ENCODE measurements at places on chromosomes 12 and 14. TPM values are rescaled to one million over a fixed set of nuclear protein-coding genes. Genes with fewer than 3 reads are reported as not detected.

GRCh38 chr14:51328064-51328771 is 88.2 kb downstream of the TMX1 start:
- no peak for DNase-seq

- no peak for DNase-seq
These were observed 4.1 kb downstream of the GLRX5 start for GRCh38 chr14:95538801-95539509.

- no peak for DNase-seq
These were observed 16.2 kb downstream of the KRT80 start for GRCh38 chr12:52175371-52176350.

- no peak for DNase-seq
These were observed 55.8 kb downstream of the NUMB start for GRCh38 chr14:73402579-73402978.

GRCh38 chr12:6262211-6262610 is 48.3 kb upstream of the PLEKHG6 start:
- DNase-seq = no peak

GRCh38 chr12:105949391-105949790 is 189.4 kb downstream of the NUAK1 start:
- no peak for DNase-seq

GRCh38 chr14:72243309-72244293 is 311.4 kb downstream of the RGS6 start:
- no peak for DNase-seq

DNA sequence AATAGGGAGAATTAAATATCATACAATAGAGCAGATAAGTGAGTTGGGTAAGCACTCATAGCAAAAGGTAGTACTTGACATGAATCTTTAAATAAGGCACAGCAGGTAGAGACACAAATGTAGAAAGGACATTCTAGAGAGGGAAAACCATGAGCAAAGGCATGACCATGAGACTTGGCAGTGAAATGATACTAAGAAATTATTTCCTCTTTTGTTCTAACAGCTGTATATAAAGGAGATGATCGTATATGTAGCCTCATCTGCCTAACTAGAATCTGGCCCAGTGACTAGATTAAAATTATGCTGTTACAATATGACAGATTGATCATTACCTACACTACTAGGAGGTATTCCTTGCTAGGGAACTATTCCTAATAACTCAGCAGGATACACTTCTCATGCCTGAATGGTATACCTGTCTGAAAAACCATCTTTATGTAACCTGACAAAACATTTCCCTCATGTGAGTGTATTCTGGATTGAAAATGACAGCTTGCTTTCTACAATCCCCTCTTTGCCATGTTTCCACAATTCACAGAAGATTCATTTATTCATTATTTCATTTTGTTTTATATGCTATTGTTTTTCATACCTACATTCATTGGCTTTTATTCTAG is 725.7 kb downstream of the C12orf50 start:
- no peak for DNase-seq

GRCh38 chr14:61488417-61489401 is 167.3 kb downstream of the PRKCH start:
- no peak for DNase-seq

GRCh38 chr12:110599334-110599733 is 14.6 kb upstream of the TCTN1 start:
- no peak for DNase-seq

DNA sequence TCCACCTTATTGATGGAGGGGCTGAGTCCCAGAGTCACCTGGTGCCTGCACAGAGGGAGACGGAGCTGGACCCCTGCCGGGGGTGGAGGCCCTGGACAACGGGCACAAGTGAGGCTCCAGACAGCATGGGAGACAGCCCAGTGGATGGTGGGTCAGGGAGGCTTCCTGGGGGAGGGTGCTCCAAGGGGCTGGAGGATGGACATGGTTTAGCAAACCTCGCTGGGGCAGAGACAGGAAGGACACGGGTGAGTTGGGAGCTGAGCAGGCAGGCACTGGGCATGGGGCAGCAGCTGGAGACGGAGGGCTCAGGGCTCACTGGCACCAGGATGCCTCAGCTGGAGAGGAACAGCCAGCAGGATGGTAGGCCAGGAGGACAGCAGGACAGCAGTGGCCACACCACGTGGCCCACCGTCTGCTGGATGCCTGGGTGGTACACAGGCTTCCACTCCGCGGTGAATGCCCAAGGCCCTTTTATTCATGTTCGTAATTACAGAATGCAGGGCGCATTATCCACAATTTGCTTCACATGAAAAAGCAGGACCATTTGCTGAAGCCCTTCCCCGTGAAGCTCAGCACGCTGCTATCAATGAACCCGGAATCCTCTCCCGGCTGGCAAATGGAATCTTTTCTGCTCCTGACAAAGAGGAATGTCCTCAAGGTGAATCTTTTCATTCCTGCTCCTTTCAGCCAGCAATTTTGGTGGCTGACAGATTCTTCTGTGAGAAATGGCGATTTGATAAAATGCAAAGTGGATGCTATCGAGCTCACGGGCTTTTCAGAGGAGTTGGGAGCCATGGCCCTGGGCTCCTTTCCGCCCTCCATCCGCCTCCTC is 138.1 kb upstream of the C14orf180 start:
- peak; percentile 7 for DNase-seq

GRCh38 chr14:36477266-36477665 is 42.8 kb downstream of the NKX2-1 start:
- no peak for DNase-seq

- DNase-seq = no peak
These were observed 143.0 kb downstream of the AKAP6 start for GRCh38 chr14:32472076-32472475.

- no peak for DNase-seq
These were observed 111.9 kb downstream of the PIK3C2G start for GRCh38 chr12:18373181-18373580.

DNA sequence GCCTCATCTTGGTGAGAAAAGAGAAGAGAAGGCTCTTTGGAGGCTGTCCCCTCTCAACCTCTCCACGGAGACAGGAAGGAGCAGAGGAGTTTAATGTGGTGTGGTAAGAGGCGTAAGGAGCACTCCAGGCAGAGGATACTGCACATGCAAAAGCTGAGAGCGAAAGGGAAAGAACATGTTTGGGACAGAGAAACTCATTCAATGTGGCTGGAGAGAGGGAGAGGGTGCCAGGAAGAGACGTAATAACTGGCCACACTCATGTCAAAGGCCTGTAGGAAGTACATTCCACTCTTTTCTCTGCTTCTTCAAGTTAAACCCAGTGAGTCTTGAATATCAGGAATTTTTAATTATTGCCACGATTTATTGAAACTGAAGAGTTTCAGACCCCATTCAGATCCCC is 12.0 kb downstream of the VDR start:
- peak; percentile 15 for DNase-seq

- DNase-seq = no peak
These were observed 158.9 kb upstream of the PLEKHA5 start for GRCh38 chr12:18970603-18971002.

DNA sequence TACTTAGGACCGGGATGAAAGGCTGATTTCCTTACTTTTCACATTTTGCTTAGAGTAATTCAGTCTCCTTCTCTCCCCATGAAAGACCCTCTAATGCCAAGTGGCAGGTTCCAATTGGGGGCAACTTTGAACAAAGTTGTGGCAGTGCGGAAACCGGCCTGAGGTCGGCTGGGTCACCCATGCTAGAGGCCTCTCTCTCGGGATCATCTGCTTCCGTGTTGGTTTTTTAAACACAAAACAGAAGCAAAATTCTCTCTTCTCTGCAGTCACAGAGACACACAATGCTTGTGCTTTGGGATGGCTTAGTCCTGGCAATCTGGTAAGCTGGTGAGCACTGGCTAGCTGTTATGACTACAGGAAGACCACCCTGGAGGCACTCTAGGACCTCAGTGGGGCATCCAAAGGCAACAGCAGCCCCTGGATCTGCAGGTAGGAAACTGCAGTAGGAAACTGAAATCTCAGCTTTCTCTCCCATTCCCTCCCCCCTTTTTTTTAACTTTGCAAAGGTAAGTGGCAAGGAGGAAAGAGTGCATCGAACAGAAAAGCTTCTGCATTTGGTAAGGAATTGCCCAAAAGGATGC is 102.1 kb downstream of the BCL11B start:
- DNase-seq = no peak

- peak; percentile 34 for DNase-seq
These were observed 141.9 kb downstream of the CRADD start for GRCh38 chr12:93819050-93819491.

DNA sequence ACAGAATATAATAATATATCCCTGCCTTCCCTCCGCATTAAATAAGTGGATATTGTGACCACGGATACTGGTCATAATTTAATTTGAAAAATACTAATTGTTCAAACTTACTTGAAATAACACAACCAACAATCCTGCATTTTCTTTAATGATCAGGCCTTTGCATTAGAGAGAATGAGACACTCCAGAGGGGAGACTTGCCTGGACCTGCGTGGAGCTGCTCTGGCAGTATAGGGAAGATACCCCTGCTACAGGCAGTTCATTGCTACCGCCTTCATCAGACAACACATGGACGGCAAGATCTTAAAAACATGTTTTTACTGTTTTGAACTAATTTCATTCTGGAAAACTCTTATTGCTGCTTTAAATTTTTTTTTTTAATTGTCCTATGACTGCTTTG is 211.0 kb upstream of the FAR2 start:
- no peak for DNase-seq

DNA sequence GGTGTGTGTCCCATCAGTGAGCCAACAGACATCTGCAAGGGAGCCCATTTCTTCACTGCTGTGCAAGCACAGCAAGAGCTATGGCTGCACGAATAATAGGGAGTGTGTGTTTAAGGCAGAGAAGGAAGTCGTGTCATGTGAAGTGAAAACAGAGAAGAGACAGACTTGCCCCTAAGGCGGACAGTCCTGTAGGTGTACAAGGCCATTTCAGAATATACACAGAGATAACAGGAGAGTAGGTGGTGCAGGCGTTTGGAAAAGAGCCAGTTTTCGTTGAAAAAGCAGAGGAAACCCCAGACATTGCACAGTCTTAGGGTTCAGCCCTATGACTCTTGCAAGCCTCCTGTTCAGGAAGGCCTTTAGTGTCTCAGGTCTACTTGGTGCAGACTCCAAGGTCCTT is 46.3 kb upstream of the RNU6-8 start:
- DNase-seq = no peak

DNA sequence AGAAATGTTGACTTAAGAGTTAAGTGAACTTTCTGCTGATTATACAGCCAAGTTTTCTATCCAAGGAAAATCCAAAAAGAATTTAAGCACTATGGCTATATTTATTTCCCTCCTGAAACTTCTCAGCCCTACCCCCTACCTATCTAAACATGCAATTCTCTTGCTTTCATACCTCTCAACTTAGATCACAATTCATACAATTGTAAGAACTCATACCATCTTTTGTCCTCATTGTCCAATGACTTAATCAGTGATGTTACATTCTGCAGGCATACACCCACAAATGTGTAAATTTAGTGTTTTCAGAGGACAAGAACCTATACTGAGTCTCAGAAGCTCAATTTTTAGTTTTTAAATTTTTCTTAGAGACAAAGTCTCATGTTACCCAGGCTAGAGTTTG is 62.1 kb downstream of the ZFC3H1 start:
- no peak for DNase-seq

DNA sequence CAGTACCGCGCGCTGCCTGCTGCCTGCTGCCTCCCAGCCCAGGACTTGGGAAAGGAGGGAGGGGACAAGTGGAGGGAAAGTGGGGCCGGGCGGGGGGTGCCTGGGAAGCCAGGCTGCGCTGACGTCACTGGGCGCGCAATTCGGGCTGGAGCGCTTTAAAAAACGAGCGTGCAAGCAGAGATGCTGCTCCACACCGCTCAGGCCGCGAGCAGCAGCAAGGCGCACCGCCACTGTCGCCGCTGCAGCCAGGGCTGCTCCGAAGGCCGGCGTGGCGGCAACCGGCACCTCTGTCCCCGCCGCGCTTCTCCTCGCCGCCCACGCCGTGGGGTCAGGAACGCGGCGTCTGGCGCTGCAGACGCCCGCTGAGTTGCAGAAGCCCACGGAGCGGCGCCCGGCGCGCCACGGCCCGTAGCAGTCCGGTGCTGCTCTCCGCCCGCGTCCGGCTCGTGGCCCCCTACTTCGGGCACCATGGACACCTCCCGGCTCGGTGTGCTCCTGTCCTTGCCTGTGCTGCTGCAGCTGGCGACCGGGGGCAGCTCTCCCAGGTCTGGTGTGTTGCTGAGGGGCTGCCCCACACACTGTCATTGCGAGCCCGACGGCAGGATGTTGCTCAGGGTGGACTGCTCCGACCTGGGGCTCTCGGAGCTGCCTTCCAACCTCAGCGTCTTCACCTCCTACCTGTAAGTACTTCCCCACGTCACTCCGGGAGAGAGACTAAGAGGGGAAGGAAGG is at the start of gene LGR5:
Gene LGR5, plus strand, starts transcription at position 186 of the 732 bp plus-strand sequence. Its CDS starts 283 bp downstream, at position 469.
- peak; percentile 41 for DNase-seq

- DNase-seq = no peak
These were observed 3.0 kb upstream of the METTL17 start for GRCh38 chr14:20986811-20987210.

GRCh38 chr12:128313931-128314330 is 47.0 kb downstream of the TMEM132C start:
- DNase-seq = no peak

DNA sequence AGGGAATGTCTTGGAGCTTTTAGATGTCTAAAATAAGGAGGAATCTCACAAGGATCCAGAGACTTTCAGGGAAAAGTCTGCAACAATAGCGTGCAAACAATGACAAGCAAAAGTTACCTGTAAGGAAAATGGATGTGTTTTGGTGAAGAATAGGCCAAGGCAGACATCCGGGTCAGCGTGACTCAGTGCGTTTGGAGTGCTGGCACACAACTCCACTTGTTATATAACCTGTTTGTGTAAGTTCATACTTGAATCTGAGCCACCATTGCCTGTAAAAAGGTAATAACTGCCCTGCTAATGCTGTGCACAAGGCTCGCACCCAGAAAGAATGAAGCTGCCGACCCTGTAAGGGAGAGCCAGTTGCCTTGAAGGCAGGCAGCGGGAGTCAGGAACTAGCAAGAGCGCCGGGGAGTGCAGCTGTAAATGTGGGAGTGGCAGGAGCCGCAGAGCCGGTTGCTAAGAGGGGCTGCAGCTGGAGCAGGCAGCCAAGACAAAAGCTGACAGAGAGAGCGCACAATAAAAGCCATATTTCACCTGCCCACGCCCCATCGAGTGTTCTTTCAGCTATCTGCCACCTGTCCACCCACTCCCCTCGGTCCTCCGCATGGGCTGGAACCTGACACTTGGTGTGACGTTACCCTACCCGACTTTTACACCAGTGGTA is 638.5 kb upstream of the MIS18BP1 start:
- peak; percentile 67 for DNase-seq

GRCh38 chr14:104321088-104321801 is 182.9 kb downstream of the KIF26A start:
- DNase-seq = no peak

GRCh38 chr12:131159660-131160059 is 206.0 kb downstream of the ADGRD1 start:
- no peak for DNase-seq

- DNase-seq = no peak
These were observed 106.1 kb downstream of the DAD1 start for GRCh38 chr14:22482782-22483553.

- no peak for DNase-seq
These were observed 7.4 kb upstream of the HSPB8 start for GRCh38 chr12:119171291-119171690.

Gene EML5
- total RNA-seq = 0.93 TPM

Gene NTF3
- 0.37 TPM for total RNA-seq

Gene AQP6
- total RNA-seq = not detected

Gene PRR4
- total RNA-seq = 0.72 TPM

Gene TAS2R31
- total RNA-seq = 2.0 TPM

Gene DBX2
- total RNA-seq = not detected

Gene PCED1B
- total RNA-seq = 1.8 TPM

Gene CLBA1
- total RNA-seq = 3.8 TPM

Gene NPFF
- not detected for total RNA-seq

Gene TMCC3
- 21.4 TPM for total RNA-seq

Gene CRY1
- total RNA-seq = 22.5 TPM

Gene PDZRN4
- total RNA-seq = 3.5 TPM

Gene BLTP3B
- total RNA-seq = 23.8 TPM

Gene CLEC9A
- not detected for total RNA-seq
